ENCODE measurements at places on chromosomes 7 and 10. TPM values are rescaled to one million over a fixed set of nuclear protein-coding genes. Genes with fewer than 3 reads are reported as not detected.

DNA sequence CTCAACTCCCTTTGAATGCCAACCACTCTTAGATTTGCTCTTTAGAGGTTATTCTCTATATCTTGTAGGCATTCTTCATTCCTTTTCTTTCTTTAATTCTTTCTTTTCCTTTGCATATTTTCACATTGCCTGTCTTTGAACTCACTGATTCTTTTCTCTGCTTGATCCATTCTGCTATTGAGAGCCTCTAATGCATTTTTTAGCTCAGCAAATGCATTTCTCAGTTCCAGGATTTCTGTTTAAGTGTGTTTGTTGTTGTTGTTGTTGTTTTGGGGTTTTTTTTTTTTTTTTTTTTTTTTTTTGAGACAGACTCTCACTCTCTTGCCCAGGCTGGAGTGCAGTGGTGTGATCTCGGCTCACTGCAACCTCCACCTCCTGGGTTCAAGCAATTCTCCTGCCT is 71.6 kb downstream of the FBXL13 start:
- H3K36me3 ChIP-seq: no peaks in the 10 kb centered on the region
- H3K27ac ChIP-seq: no peak overlapping the region
- no peak overlapping the region for H3K4me3 ChIP-seq
- DNase-seq: no peak
- H3K4me1 ChIP-seq: no peaks in the 10 kb centered on the region
- no peaks in the 10 kb centered on the region for H3K27me3 ChIP-seq

IFIT1 gene
- polyA plus RNA-seq: 2.0 TPM

POP7 gene
- 31.9 TPM for polyA plus RNA-seq

GRCh38 chr7:47483604-47484273 is 98.2 kb downstream of the TNS3 start:
- H3K4me1 ChIP-seq: peaks cover 92% of the 10 kb centered on the region
- DNase-seq: no peak
- H3K36me3 ChIP-seq: no peaks in the 10 kb centered on the region
- no peaks in the 10 kb centered on the region for H3K27me3 ChIP-seq
- H3K27ac ChIP-seq: no peak overlapping the region

ACTR1A gene
- polyA plus RNA-seq: 68.1 TPM

Data from small intestine (tissue), 16 donors.